ENCODE measurements at places on chromosomes 5 and 9. TPM values are rescaled to one million over a fixed set of nuclear protein-coding genes. Genes with fewer than 3 reads are reported as not detected.

DNA sequence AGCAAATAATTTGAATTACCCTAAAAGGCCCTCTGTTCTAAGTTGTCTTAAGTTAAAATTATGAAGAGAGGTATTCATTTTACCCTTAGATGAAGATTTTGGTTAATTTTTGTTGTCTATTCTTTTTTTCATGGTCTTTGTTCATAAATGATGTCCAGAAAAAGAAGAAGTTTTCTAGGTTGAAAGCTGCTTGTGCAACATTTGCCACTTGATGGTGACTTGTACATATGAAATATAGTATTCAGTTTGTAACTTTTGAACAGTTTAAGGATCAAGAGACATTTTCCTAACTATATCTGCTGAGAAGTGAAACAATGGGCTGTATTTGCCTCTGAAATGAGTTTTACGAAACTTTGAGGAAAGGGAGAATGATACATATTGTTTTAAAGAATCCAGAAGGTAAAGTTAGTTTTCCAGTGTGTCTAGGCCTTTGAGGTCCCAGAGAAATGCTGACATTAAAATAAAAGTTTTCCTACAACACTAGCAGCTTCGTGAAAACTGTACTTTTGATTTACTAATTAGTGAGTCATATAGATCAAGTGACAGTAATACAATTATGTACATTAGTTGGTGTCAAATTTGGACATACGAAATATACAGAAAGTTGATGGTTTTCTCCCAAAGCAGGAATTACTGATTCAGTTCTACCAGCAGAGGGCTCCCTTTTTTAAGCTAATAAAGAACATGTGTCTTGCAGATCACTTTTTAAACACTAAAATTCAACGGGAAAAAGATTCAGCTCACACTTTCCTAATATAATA, 70.5 kb downstream of the PIK3R1 start:
- DNase-seq = no peak

ADAMTSL2 gene
- 37.3 TPM for polyA plus RNA-seq

OR5C1 gene
- polyA plus RNA-seq = not detected

TMEM174 gene
- not detected for polyA plus RNA-seq

GRCh38 chr5:173940269-173940668, 48.7 kb upstream of the C5orf47 start:
- no peak for DNase-seq

ANKRD34B gene
- polyA plus RNA-seq = not detected

MYOZ3 gene
- 3.3 TPM for polyA plus RNA-seq

- no peak for DNase-seq
Measured at GRCh38 chr9:23343226-23343625, 482.8 kb downstream of the ELAVL2 start.

STK32A gene
- 0.81 TPM for polyA plus RNA-seq

DNA sequence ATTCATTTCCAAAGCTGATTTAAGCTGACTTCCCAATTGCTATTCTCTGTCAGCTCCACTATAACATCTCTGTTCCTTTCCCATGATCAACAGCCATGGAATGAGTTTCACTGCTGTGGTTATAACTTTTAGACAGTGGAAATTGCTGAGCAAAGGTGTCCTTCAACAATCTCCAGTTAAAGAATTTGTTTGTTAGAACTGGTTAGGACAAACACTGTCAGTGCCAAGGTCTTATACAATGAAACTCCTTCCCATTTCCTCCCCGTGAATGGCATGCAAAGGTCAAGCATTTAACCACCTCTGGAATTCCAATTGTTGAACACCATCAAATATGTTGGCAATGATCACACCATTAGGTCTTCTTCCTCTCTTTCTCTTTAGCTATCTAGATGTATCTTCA, 45.7 kb upstream of the GHR start:
- no peak for DNase-seq

DNA sequence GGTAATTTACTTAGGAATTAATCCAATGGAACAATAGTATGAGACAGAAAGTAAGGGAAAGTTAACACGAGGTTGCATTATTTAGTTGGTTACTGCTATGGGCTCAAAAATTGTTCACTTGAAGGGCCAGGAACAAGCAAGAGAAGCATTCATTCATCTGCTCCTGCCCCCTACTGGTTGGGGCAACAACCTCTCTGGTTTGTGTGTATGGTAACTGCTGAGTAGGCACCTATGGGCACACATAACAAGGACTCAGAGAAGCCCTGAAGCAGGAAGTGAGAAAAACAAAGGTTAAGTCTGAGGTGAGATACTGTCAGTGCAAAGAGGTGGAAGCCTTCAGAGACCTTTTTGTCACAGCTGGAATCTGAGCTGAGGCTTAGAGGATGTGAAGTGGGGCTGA, 34.4 kb upstream of the RANBP6 start:
- no peak for DNase-seq

DBH gene
- 0.05 TPM for polyA plus RNA-seq

FBXL7 gene
- 10.2 TPM for polyA plus RNA-seq

GDF9 gene
- 0.18 TPM for polyA plus RNA-seq

ADAMTS16 gene
- polyA plus RNA-seq = not detected

GRCh38 chr5:54404568-54404967, 50.9 kb upstream of the HSPB3 start:
- DNase-seq = no peak

- DNase-seq = no peak
Measured at GRCh38 chr5:108529381-108529780, 147.5 kb upstream of the FBXL17 start.

GRCh38 chr9:87677776-87678587, 47.9 kb upstream of the CTSL start:
- no peak for DNase-seq

DNA sequence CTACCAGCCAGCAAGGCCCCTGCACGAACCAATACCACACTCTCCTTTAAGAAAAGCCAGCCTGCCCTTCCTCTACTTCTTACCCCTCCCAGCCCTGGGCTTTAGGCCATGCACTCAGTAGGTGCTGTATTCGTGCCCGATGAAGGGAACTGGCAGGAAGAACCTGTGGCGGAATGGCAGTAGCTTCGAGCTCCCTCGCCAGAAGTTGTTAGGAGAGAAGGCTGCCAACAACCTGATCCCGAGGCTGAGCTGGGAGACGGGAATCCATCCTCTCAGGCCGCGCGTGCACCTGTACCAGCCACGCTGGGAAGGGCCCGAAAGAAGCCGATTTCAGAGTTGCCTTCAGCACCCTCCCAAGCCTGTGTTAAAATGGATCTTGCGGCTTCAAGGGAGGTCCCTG, 45.3 kb upstream of the AKNA start:
- DNase-seq = no peak

- DNase-seq = no peak
Measured at GRCh38 chr5:56053363-56053762, 58.6 kb upstream of the IL6ST start.

C1QTNF2 gene
- 2.1 TPM for polyA plus RNA-seq

SV2C gene
- 0.02 TPM for polyA plus RNA-seq

DNA sequence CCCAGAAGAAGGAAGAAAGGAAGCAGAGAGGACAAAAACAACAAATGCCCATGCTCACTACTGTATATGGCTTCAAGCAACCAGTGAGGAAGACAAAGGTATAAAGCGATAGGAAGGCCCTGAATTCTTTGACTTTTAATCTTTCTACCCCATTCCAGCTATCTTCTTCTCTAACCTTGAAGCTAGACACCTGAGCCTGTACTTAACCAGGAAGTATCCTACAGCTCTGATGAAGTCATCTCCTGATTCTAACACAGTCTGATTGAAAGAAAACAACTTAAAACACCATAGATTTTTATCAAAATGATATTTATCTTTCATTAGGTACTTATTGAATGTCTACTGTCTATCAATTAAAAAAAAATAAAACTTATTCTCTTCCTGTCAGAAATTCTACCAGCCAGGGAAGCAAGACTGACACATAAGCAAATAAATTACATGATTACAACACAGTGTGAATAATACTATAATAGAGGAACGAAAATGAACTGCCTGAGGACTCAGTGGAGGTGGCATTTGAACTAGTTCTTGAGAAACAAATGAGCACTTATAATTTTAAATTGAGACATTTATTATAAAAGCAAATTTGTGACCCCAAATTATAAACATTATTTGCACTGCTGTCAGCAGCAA, 123.3 kb upstream of the ELL2 start:
- no peak for DNase-seq

- no peak for DNase-seq
Measured at GRCh38 chr5:91486638-91487037, 103.5 kb upstream of the ARRDC3 start.

All from right cardiac atrium (tissue), 5 donors.